CD4-positive, CD25-positive, alpha-beta regulatory T cell (primary cell): ENCODE measurements at places on chromosomes 5 and 9.

- no peak for DNase-seq
These were observed 1446.4 kb upstream of the WWC1 start for GRCh38 chr5:166845044-166845443.

DNA sequence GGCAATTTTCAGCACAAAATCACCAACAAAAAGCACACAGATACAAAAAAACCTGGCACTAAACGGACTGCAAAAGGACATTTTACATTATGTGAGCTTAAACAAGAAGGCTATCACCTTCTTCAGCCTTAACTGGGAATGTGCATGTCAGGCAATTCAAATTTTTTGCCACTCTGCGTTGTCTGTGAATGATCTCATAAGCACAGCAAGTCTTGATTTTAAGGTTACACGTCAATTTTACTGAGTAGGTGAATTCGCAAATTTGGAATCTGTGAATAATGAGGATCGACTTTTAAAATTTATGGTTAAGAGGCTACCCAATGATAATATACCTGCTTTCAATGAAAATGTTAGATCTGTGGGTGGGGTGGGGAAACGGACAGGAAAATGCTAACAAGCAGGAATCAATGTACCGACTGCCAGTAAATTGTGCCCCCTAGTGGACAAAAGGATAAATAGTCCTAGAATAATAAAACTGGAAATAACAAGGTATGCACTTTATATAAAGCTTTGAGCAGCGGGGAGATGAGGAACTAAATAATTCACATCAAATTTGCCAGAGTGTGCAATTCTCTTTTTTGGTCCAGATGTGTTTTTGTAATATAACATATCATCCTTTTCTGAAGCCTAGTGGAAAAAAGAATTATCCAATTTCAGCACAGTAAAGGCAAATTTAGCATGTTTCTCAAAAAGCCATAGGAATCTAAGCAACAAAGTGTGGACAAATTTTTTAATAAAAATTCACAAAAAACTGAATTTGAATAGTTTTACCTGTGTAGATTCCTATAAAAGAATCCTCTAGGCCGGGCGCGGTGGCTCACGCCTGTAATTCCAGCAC, 20.5 kb downstream of the EQTN start:
- peak; percentile 34 for DNase-seq

DNA sequence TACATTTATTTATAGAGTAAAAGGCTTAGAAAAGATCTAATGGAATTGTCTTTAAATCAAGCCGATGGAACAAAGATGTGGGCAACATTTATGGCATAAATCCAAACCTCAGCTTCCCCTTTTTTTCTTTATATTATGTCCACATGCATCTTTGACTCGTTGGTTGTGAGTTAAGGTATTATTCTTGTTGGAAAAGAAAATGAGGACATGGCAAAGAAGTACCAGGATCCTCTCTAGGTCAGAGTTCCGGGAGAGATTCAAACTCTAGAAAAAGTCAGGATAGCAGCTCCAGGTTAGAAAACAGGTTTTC, 508 bp upstream of the NME5 start:
- no peak for DNase-seq

GRCh38 chr5:76081811-76082771, 1.1 kb upstream of the SV2C start:
- DNase-seq, result no peak

- DNase-seq, result no peak
These were observed 38.2 kb downstream of the PTBP3 start for GRCh38 chr9:112295174-112295573.

- DNase-seq, result no peak
These were observed 556.1 kb downstream of the CDH9 start for GRCh38 chr5:26482076-26482809.

GRCh38 chr5:90612919-90613318, 54.3 kb downstream of the ADGRV1 start:
- no peak for DNase-seq

GRCh38 chr9:133252301-133253020, 22.5 kb downstream of the ABO start:
- DNase-seq, result no peak

DNA sequence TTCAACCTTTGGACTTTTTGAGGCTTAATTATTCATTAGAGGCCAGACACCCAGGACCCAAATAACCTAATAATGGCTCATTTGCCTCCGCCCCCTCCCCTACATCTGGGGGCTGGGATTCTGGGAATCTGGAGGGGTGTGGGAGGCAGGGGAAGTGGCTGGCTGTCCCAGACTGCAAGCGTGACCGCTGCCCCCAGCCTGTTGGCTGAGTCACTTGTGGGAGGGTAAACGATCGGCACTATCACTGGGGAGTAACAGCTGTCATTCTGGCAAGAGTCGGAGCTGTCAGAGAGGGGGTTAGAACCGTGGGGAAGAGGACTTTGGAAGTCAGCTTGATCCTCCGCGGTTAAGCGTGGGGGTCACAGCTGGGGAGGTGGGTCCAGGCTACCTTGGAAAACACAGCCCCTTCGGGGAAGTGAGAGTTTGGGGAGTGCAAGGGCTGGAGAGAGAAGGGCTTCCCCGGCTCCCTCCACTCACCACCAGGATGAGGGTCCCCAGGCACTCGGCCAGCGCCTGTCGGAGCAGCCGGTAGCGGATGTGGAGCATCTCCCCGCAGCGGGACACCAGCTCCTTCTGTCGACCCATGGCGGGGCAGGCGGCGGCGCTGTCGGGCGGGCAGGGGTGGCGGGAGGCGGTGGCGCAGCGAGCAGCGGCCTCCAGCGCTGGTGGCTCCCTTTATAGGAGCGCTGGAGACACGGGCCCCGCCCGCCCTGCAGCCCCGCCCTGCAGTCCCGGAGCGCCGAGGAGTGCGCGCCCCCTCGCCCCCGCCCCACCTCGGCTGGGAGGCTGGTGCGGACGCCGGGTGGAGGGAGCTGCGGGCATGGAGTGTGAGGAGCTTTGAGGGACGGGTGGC, at the start of gene AQP3:
TSS of gene AQP3 (minus strand) at position 648 of the 853 bp plus-strand sequence. CDS start at position 585, 63 bp downstream.
- peak; percentile 76 for DNase-seq

DNA sequence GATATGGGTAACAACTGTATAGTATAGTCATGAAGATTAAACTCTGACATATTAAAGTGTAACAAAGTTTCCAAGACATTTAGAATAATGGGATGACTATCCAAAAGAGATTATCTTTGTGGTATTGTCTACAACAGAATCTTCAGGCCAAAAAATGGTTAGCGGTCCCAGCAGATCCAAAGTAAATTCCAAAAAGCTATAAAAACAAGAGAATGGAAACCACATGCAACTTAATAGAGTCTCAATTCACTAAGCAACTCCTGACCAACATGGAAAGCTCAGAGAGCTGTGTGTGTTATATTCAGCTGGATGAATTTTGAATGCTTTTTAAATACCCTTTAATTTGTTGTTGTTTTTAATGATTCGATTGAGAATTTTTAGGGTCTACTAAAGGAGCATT, 688.2 kb downstream of the CETN3 start:
- DNase-seq, result no peak

GRCh38 chr5:66368811-66369210, 224.7 kb downstream of the SREK1 start:
- no peak for DNase-seq

DNA sequence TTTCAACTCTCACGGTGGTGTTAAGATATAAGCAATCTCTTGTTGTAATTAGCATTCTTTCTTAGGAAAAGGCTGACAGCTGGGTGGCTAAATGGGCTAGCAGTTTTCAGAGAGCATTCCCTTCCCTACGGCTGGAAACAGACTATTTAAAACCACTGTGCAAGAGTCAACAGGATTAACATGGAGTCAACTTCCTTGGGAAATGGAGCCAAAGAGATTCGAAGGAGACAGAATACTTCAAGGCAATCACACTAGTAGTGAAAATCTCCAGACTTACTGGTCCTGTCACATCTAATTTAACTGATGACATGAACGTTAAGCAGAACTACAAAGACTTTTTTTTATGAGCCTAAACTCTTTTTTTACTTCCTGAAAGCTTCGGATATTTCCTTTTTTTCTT, 453.3 kb upstream of the ITGA1 start:
- no peak for DNase-seq
